ENCODE measurements at places on chromosomes 1 and 21. TPM values are rescaled to one million over a fixed set of nuclear protein-coding genes. Genes with fewer than 3 reads are reported as not detected.

Gene BRDT
- 0.12 TPM for polyA plus RNA-seq

Gene CELA3B
- polyA plus RNA-seq: not detected

Gene TMEM63A
- 24.3 TPM for polyA plus RNA-seq

Gene OR6N1
- not detected for polyA plus RNA-seq

- DNase-seq: peak; percentile 85
- no peak within 1 kb of the TSS for H3K27ac ChIP-seq
- H3K36me3 ChIP-seq: no peaks in the 10 kb centered on the region
- peaks cover 21% of the 10 kb centered on the region for H3K27me3 ChIP-seq
Observed at GRCh38 chr1:12063141-12064072, at the start of gene TNFRSF8. Gene TNFRSF8, plus strand, starts transcription at chr1:12063303. Its CDS starts 296 bp downstream, at chr1:12063599.

Data from GM23338 (cell line).